ENCODE measurements at places on chromosomes 13 and 19. TPM values are rescaled to one million over a fixed set of nuclear protein-coding genes. Genes with fewer than 3 reads are reported as not detected.

Gene KPNA3
- total RNA-seq: 32.3 TPM

Gene ZNF135
- total RNA-seq: 6.8 TPM

Gene TMEM59L
- total RNA-seq: not detected

Gene SIGLEC12
- not detected for total RNA-seq

Gene TMPRSS9
- not detected for total RNA-seq

Gene PSG11
- total RNA-seq: not detected

Gene MEDAG
- 15.4 TPM for total RNA-seq

Gene ATXN8OS
- total RNA-seq: not detected

Gene HSPB6
- 223 TPM for total RNA-seq

Gene C19orf85
- total RNA-seq: not detected

Gene CD70
- not detected for total RNA-seq

- DNase-seq: no peak
These were observed 35.3 kb upstream of the NPAS1 start for GRCh38 chr19:46984077-46985010.

GRCh38 chr19:28350037-28350436, 862.9 kb downstream of the UQCRFS1 start:
- DNase-seq: no peak

DNA sequence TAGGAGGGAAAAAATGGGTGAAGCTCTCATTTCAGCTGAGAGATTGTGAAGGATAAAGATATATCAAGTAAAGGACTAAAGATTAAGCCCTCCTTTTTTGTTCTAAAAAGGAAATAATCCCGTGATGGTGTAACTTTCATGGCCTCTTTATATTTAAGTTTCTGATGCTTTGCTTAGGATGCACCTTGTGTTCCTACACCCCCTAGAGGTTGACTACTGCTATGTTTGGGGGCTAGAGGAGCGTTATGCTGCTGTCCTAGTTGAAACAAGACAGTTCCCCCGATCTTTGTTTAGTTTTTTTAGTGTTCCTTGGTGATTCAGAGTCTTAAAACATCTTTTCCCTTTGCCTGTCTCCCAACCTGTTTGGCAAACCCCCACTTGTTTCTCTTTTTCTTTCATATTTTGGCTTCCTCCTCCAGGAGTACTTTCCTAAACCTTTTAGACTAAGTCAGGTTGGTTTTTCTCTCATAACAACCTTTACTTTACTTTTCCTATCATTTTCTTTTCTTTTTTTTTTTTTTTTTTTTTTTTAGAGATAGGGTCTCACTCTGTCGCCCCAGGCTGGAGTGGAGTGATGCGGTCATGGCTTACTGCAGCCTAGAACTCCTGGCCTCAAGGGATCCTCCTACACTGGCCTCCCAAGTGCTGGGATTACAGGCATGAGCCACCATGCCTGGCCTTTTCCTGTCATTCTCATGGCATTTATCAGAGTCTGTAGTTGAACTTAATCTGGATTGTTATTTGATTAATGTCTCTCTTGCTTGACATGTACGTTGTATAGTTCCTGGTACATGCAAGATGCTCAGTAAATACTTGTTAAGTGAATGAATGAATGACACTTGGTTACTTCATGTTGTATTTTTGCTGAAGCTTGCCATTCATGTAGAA, 2.8 kb downstream of the UBA2 start:
- DNase-seq: no peak

DNA sequence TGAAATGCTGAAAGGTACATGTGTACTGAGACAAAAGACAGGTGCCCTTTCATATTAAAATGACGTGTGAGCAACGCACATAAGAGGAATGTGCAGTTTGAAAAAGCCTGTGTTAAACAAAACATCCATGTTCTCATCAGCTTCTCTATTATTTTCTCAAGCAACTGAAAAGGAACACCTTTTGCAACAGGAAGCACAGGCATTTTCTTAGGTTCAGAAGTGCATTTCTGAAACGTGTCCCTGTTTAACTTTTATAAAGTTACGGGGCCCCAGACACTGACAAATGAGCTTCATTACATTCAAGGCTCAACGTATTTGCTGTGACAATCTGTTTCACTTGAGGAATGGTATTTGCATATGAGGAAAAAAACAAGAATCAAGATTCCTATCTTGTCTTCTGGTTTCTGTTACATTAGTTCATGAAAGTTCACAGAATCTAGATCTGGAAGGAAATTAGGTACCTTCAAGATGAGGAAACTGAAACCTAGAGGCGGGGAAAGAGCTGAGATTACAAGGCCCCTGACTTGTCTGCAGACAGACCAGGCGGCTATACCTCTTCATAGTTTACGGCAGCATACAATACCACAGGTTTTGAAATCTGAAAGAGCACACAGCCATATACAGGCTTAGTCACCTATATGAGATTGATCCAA, 431.7 kb downstream of the KLF12 start:
- DNase-seq: no peak

DNA sequence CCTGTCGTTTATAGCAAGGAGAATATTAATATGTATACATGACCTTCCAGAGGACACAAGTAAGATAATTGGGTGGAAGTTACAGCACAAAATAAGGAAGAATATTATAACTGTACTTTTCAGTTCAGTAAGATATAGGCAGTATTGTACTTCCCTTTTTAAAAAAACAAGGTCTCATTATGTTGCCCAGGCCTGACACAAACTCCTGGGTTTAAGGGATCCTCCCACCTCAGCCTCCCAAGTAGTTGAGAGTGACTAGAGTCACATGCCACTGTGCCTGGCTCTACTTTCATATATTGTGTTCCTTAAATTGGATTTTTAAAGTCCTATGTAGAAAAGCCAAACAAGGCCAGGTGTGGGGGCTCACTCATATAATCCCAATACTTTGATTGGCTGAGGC, 19.5 kb upstream of the MAB21L1 start:
- no peak for DNase-seq

DNA sequence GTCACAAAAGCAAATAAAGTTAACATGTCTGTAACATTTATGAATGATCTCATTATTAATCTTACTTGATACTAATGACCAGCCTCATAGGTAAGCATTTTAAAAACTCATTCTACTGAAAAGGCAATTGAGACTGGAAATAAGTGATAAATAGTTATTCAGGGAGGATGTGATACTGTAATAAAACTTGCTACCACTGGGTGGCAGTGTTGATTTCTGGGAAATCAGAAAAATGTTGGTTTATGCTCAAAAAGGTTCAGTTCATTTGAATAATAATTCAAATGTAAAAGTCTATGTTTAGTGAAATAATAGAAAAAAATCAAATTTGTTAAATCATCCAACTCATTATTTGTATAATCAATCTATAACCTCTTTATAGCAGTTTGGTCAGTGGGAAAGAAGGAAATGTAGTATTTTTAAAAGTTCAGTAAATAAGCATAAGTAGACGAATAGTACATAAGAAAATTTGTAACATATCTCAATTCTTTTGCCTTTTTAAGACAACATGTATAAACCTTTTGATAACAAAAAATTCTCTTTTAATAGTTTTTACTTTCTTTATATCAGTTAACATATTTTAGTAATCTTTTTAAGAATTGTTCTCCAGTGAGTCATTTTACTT, 9.6 kb downstream of the ABHD13 start:
- DNase-seq: peak; percentile 77

- no peak for DNase-seq
These were observed 61.9 kb downstream of the FLT1 start for GRCh38 chr13:28432816-28433560.

DNA sequence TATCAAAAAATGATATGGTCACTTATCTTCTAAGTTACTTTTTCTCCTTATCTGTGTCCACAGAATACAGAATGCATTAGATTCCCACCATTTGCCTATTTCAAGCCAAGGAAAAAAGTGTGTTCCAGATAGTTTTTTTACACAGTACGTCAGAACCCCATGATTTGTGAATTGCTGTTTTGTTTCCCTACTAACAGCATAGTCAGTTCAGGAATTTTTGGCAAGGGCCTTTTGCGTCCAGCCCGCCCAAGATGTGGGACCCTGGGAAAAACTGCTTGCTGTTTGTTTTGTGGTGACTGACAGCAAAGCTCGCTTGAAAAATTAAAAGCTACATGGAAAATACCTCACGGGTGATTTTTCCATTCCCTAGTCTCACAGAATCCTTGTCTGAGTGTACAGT, 20.4 kb upstream of the FAM216B start:
- DNase-seq: peak; percentile 82

DNA sequence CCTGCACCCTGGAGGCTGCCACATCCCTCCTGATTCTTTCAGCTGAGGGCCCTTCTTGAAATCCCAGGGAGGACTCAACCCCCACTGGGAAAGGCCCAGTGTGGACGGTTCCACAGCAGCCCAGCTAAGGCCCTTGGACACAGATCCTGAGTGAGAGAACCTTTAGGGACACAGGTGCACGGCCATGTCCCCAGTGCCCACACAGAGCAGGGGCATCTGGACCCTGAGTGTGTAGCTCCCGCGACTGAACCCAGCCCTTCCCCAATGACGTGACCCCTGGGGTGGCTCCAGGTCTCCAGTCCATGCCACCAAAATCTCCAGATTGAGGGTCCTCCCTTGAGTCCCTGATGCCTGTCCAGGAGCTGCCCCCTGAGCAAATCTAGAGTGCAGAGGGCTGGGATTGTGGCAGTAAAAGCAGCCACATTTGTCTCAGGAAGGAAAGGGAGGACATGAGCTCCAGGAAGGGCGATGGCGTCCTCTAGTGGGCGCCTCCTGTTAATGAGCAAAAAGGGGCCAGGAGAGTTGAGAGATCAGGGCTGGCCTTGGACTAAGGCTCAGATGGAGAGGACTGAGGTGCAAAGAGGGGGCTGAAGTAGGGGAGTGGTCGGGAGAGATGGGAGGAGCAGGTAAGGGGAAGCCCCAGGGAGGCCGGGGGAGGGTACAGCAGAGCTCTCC, 6.9 kb upstream of the CEACAM5 start:
- DNase-seq: peak; percentile 28

DNA sequence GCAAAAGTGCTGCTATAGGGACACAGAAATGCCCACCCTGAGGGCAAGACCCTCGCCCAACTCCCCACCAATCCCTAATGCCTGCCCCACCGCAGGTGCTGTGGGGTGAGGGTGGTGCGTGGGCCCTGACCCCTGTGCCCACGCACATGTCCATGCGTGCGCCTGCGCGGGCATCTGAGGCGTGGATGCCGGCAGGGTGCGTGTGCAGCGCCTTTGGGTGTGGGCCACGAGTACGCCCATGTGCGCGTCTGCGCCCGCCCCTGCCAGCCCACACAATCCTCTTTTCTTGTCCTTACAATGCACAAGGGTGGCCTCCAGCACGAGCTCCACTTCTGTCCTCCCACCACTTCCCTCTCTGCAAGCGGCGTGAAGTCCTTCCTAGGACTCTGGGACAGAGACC, 14.3 kb downstream of the FUT6 start:
- peak; percentile 10 for DNase-seq

DNA sequence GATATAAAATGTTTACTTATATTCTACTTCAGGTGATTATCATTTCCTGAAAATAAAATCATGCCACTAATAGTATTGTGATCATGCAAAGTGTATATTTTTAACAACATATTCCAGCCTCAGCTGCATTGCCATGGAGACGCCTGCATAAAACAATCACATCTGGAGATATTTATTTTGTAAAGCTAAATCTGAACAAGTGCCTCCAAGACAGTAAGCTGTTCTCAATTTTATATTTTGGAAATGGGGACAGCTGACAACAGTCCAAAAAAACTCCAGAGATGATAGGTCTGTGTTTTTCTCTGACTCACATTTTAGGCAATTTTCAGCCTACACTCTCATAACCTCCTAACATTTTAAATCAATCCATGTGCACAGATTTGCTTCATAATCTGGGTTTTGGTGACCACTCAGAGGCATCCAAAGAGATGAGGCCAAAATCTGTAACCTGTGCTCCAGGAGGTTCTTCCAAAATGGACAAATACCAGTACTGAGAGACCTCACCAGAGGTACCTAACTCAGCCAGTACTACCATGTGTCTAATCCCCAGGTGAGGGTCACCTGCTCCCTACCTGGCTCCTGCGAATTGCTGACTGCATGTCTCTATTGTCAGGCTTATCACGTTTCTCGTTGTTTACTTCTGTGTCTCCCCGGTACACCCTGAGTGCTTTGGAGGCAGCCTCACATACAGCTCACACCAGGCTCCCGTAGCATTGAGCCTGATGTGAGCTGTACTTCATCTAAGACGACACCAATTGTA, 62.7 kb downstream of the COL4A1 start:
- DNase-seq: peak; percentile 77

- DNase-seq: peak; percentile 19
These were observed 50.7 kb downstream of the B3GLCT start for GRCh38 chr13:31250435-31250834.

DNA sequence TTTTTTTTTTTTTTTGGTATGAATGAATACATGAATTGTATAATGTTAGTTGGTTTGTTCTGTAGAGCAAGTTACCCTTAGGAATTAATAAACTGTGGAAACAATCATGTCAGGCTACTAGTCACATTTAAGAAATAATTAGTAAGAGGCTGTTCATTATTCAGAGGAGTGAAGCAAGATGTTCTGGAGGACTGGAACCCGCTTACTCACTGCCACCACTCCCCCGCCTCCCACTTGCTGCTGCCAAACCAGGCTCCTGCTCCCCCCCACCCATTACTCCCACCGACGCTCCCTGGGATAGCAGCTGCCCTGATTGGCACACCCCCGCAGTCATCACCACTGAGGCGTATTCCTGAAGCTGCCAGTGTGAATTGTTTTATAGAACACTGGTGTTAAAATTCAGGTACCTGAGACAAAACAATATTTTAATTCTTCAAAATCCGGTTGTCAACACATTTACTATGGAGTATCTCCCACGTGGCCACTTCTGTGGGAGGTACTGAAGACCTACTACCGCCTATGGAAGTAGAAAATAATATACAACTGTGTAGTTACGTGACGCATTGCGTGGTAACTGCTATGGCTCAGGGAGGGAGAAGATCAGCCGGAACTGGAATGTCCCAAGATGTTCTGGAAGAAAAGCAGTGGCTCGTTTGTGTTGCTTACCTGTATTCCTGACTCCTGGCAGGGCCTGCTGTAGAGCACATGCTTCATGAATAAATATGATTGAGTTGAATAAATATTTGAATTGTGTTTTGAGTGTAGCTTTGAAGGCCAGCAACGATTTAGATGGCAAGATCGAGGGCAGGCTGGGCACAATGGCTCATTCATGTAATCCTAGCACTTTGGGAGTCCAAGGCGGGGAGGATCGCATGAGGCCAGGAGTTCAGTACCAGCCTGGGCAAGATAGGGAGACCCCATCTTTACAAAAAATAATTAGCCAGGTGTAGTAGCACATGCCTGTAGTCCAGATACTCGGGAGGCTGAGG, 1.7 kb downstream of the DPY19L3 start:
- DNase-seq: peak; percentile 70

- no peak for DNase-seq
These were observed 62.9 kb downstream of the TRPC4 start for GRCh38 chr13:37806666-37807065.

Data from stomach (tissue), 19 donors.